ENCODE measurements at places on chromosomes 5 and 9.

GRCh38 chr9:89052470-89053097 lies 61.3 kb downstream of the S1PR3 start:
- DNase-seq: no peak

DNA sequence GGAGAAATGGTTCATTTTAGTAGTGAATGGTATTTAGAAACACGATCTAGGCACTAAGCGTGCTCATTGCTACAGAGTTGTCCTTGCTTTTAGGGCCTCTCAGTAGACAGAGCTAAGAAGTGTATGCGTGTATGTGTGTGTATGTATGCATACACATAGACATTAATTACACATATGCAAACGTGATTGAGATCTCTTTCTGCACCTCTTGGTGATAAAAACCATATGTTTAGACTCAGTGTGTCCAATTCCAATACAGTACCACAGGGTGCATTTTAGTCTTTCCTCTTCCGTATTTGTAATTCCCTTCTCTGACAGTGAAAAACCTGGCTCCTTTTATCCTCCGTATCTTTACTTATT lies 13.1 kb downstream of the TRIO start:
- no peak for DNase-seq

- no peak for DNase-seq
Measured at GRCh38 chr5:32589942-32590869, 4.8 kb downstream of the SUB1 start.

DNA sequence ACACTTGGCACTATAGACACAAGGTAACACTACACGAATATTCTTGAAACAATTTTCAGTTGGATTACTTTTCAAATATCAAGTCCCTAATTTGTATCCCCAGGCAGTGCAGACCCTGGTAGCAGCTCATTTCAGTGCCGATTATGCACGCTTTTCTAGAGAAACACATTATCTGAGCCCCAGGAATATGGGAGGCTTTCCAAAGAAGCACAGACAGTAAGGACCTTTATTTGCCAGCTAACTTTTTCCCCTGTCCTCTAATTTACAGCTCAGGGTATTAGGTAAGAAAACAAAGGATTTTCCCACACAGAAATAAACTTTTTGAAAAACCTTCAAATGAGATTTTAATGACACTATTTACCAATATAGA lies 852.3 kb upstream of the DMAC1 start:
- DNase-seq: no peak

DNA sequence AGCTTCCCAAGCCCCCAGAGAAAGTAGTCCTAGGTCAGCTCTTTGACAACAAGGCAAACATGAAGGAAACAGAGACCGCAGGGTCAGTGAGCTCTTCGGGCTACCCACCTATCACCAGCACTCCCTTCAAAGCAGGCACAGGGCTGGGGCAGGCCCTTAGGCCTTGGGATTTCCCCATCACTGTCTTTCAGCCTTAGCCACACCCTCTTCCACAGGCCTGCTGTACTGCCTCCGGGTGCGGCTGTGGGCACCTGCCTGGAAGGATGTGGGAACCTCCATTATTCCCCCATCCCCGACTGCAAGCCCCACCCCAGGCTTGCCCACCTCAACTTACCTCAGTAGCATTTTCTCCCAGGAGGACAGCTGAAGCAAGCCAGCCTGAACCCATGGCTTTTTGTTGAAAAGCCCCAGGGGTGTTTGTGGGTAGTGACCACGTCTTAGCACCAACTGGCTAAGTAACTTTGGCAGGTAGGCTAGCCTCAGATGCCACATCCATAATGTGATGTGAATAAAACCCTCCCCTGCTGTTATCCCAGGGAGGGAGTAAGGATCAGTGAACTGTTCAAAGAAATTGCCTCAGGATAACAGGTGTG lies 100.2 kb downstream of the PIK3R1 start:
- DNase-seq: peak; percentile 39

GRCh38 chr9:120221844-120222243 lies 358.1 kb downstream of the CDK5RAP2 start:
- no peak for DNase-seq

GRCh38 chr5:138032028-138032571 lies 779 bp downstream of the FAM13B start:
- peak; percentile 37 for DNase-seq

DNA sequence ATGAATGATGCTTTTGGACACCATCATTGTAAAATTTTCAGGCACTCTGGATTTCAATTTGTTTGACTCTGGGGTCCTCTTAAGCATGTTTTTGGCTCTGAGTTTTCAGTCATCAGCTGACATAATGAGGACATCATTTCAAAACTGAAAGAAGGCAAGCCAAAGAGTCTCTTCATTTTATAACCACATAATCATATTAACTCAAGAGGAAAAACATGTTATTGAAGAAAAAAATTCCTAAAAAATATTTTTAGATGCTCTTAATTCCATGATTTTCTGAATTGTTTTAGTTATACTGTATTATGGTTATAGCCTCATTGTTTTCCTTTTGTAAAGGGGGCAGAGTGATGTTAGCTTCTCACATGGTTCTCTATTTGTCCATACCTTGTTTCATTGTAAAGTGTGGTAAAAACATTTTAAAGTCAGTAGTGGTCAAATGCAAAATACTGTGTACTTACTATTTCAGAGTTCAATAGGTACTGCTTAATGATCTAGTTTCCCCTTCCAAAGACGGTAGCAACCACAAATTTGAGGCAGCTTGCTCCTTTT lies 472.1 kb downstream of the DMRT2 start:
- DNase-seq: no peak

GRCh38 chr5:65823845-65824445 lies 101.9 kb downstream of the NLN start:
- no peak for DNase-seq

DNA sequence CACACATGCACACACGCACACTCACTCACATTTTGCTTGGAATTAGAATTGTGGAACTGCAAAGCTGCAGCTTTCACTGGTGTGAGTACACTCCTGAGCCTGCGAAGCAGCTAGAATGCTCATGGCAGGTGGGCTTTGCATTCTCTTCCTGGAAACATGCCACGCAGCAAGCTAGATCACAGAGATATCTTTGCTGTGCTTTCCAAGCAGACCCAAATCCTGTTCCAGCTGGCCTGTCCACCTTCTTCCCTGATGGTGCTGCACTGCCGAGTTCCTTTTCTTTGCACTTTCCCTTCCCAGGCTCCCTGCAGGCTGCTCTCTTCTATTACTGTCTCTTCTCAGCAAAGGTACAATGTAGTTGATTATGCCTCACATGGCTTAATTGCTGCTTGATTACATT lies 92.7 kb upstream of the CKMT2 start:
- DNase-seq: no peak

DNA sequence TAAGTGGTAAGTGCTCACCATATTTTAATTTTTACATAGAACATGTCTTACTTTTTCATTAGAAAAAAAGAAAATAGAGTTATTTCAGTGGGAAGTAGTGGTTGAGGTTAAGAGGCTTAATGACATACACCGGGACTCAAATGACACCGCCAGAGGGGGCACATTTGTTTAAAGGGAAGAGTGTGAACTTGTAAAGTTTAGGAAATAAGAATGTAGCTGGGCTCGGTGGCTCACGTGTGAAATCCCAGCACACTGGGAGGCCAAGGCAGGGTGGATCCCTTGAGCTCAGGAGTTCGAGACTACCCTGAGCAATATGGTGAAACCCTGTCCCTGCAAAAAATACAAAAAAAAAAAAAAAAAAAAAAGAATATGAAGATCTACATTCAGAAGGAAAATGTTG lies 43.4 kb upstream of the TNFAIP8 start:
- DNase-seq: no peak

GRCh38 chr5:35161652-35162273 lies 68.5 kb downstream of the PRLR start:
- no peak for DNase-seq

- DNase-seq: peak; percentile 72
Measured at GRCh38 chr9:129887334-129888292, 52.4 kb downstream of the USP20 start.

DNA sequence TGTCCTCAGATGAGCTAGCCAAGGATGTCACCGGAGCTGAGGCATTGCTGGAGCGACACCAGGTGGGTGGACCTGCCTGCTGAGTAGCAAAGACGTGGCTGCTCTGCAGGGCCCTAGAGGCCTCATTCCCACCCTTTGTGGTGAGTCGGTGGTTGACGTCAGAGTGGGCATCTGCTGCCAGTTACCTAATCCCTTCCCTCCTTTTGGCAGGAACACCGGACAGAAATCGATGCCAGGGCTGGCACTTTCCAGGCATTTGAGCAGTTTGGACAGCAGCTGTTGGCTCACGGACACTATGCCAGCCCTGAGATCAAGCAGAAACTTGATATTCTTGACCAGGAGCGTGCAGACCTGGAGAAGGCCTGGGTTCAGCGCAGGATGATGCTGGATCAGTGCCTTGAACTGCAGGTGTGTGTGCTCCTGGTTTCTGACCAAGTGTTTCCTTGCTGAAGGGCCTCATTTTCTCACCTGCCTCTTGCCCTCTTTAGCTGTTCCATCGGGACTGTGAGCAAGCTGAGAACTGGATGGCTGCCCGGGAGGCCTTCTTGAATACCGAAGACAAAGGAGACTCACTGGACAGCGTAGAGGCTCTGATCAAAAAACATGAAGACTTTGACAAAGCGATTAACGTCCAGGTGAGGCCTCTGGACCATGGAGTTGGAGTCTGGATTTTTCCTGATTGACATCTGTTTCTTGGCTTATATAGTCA lies 48.9 kb downstream of the DYNC2I2 start:
- DNase-seq: no peak

- no peak for DNase-seq
Measured at GRCh38 chr9:3949744-3950143, 350.1 kb downstream of the GLIS3 start.

DNA sequence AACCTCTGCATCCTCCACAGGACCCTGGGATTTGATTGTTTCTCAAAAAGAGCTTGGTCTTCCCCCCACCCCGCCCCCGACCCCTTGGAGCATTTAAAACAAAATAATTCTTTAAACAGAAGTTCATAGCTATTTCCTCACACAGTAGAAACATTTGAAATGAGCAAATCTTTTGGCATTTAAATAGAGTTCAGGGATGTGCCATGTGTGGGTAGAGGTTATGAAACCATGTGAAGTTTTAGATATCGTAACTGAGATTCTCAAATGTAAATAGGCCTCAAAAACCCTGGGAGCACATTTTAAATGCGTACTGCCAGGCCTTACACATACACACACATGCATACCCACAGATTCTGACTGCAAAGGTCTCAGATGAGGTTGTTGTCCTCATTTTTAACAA lies 66.5 kb downstream of the EPB41L4B start:
- DNase-seq: no peak

- no peak for DNase-seq
Measured at GRCh38 chr9:98917746-98918487, 25.8 kb upstream of the COL15A1 start.

- no peak for DNase-seq
Measured at GRCh38 chr5:83720836-83721537, at the start of gene HAPLN1. Gene HAPLN1 (minus strand): TSS chr5:83720855. CDS start chr5:83673523, 47,332 bp downstream.

DNA sequence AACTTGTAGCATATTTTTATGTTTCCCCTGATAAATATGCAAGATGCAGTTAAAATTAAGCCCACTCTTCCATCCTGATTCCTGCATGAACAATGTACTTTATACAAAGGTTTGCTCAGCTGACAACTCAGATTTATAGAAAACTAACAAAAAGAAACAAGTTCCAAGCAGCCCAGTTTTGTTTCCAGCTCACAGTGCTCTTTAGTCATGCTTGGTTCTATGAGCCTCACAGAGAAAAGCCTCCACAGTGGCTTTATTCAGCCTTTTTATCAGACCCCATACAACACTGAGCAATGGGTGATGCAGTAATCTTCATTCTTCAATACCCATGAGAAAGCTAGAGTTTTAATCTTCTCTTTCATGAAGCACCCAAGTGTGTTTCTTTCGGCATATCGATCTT lies 329.6 kb downstream of the SLCO4C1 start:
- no peak for DNase-seq

Measured in activated T-helper 1 cell treated with anti-CD3 and anti-CD28 coated beads, Interleukin-12 subunit alpha, Interleukin-12 subunit beta, Interleukin-2, Interleukin-4 antibody, amounts not matched to agents 30 ng/mL and 10 ng/mL and 1 ng/mL, durations not matched to agents 14 hours and 24 hours and 36 hours (primary cell).